ENCODE measurements at places on chromosomes 4 and X. TPM values are rescaled to one million over a fixed set of nuclear protein-coding genes. Genes with fewer than 3 reads are reported as not detected.
A peak's percentile ranks its signal among the peaks of the same experiment; 100 is the strongest.

Gene NAP1L5
- total RNA-seq: 5.2 TPM

Gene KIAA1210
- total RNA-seq: not detected

Gene FABP2
- not detected for total RNA-seq

Gene GPR119
- not detected for total RNA-seq

Gene EMCN
- total RNA-seq: 66.4 TPM

DNA sequence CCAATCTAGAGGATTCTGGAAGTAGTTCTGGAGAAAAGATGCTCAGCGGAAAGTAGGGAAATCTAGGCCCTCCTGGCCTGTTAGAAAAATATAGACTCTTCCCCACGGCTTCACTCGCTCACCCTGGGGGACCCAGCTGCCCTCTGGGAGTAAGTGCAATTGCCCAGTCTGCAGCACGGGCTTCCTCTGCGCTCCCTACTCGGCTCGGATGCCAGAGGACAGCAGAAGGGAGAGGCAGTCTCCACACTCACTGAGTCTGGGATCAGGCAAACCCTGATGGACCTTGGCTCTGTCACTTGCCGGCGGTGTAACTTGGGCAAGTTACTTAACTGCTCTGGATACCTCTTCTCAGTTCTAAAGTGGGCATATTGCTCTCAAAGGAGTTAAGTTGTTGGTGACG is 2.1 kb downstream of the SHISA3 start:
- peak overlapping the region; percentile 47 for H3K4me3 ChIP-seq
- peaks cover 4% of the 10 kb centered on the region for H3K27me3 ChIP-seq
- no peak for DNase-seq
- H3K4me1 ChIP-seq: no peaks in the 10 kb centered on the region

DNA sequence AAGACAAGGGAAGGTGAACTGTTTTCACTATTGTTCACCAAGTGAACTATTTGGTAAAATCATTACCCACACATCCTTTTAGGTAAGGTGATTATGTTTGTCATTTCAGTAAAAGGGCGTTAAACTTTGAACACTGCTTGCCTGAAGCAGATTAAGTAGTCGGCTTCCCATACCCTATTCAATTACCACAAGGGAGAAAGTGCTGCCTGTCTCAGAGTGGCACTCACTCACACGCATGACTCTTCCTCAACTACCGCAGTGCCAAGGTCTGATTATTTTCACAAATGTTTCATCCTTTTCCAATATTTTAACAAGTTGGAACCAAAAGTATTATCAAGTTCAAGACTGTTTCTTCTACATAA is 11.0 kb downstream of the VEGFC start:
- peaks cover 4% of the 10 kb centered on the region for H3K4me1 ChIP-seq
- H3K4me3 ChIP-seq: no peak overlapping the region
- no peaks in the 10 kb centered on the region for H3K27me3 ChIP-seq
- no peak for DNase-seq
- no peaks in the 10 kb centered on the region for H3K36me3 ChIP-seq

DNA sequence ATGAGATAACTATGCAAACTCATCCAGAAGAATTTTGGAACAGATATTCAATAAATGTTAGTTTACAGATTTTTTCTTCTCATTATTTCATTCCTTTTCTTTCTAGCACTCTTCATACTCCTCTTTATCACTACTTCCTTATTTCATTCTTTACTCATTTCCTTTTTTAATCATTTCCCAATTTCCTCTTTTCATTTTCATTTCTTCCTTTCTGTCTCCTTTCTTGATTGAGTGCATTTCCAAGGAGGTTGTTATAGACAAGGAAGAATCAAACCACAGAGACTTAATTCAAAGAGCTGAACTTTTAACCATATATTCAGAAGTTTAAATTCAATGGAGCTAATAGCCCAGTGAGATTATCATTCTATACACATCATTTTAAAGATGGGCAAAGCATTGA is 600.7 kb downstream of the ARAP2 start:
- H3K4me1 ChIP-seq: no peaks in the 10 kb centered on the region

GRCh38 chrX:98371994-98372393 is 1488.3 kb downstream of the RPA4 start:
- H3K4me1 ChIP-seq: no peaks in the 10 kb centered on the region
- no peaks in the 10 kb centered on the region for H3K27me3 ChIP-seq
- no peaks in the 10 kb centered on the region for H3K36me3 ChIP-seq
- no peak overlapping the region for H3K27ac ChIP-seq

GRCh38 chr4:10098780-10099160 is 17.8 kb downstream of the WDR1 start:
- H3K4me3 ChIP-seq: no peak overlapping the region
- peaks cover 92% of the 10 kb centered on the region for H3K36me3 ChIP-seq
- H3K27ac ChIP-seq: peak overlapping the region; percentile 97
- no peak for DNase-seq
- H3K4me1 ChIP-seq: peaks cover 100% of the 10 kb centered on the region
- H3K27me3 ChIP-seq: no peaks in the 10 kb centered on the region

DNA sequence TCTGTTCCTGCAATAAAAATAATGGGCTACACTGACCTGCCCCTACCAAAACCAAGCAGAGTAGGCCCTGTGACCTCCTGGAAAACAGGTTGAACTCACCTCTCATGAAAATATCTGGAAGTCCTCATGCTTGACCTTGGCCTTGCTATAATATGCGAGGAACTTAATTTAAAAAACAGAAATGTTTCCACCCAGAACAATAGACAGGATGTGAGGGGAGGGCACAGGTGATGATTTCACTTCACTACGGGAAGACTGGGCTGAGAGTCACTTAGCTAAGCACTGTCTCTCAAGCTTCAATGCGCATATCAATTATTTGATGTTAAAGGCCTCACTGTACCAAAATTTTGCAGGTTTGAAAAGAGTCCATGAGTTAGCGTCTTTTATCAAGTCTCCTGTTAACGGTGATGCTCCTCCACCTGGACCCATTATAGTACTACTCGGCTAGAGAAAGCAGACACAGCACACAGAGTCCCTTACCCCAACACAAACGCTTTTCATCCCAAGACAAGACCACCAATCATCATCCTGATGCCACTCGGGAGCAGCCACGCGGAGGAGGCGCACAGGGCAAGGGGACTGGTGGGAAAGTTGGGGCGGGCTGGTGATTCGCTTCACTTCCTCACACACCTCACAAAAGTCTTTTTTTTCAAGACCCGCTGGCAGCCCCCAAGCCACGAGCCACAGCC is 25.9 kb downstream of the ZNF721 start:
- no peak for DNase-seq
- H3K36me3 ChIP-seq: peaks cover 31% of the 10 kb centered on the region
- H3K4me3 ChIP-seq: peak overlapping the region; percentile 96
- H3K27me3 ChIP-seq: no peaks in the 10 kb centered on the region
- H3K4me1 ChIP-seq: no peaks in the 10 kb centered on the region

- H3K36me3 ChIP-seq: no peaks in the 10 kb centered on the region
- no peak for DNase-seq
- H3K27ac ChIP-seq: no peak overlapping the region
- H3K4me3 ChIP-seq: no peak overlapping the region
Measured at GRCh38 chr4:10461850-10462400, 4.7 kb upstream of the ZNF518B start.

DNA sequence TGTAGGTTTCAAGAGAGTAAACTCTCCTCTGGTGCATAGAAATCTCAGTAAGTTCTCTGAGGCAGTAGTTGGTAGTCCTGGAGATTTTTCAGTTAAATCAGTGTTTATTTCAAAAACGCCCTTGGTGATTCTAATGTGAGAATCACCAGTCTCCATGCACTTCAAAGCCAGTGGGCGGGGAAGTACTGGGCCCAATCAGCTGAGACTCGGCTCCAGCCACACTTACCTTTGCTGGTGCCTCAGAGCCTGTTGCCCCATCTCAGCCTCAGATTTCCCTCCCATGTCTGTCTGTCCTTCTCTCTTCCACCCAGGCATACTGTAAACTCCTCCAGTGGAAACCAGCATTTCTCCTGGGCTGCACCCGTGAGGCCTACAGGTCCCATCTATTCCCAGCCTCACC is 7.4 kb upstream of the MGST2 start:
- no peak overlapping the region for H3K27ac ChIP-seq
- DNase-seq: no peak
- no peaks in the 10 kb centered on the region for H3K4me1 ChIP-seq

DNA sequence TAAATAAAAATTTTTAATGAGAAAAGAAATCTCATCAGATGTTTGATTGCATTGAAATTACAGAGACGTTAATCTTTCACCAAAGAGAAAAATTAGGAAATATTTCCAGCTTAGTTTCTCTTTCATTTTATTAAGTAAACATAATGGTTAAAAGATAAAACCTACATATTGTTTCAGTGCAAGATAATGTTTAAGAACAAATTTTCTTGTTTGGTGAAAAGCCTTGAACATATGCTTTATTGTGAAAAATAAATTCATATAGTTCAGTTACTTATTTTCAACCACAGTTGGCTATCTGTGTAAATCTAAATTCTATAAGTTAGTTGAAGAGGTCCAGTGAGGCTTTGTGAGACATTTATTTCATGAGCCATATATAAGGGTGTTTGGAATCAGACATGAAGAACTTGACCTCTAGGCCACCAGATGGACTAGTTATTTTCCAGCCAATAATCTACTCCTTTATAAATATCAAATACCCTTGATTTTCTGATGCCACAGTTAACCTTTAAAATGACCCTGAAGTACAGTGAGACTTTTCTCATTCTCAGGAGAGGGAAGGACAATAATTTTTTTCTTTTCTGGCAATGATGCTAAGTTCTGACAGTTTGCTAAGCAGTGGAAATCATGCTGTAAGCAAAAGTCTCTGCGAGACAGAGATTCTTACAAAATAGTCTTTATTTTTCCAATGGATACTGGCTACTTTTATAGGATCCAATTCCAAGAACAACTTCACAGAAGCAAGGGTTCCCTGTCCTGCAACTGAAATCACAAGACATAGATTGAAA is 2.5 kb downstream of the ARSJ start:
- peaks cover 14% of the 10 kb centered on the region for H3K4me1 ChIP-seq
- H3K27me3 ChIP-seq: no peaks in the 10 kb centered on the region
- peak overlapping the region; percentile 2 for H3K27ac ChIP-seq
- no peak for DNase-seq

DNA sequence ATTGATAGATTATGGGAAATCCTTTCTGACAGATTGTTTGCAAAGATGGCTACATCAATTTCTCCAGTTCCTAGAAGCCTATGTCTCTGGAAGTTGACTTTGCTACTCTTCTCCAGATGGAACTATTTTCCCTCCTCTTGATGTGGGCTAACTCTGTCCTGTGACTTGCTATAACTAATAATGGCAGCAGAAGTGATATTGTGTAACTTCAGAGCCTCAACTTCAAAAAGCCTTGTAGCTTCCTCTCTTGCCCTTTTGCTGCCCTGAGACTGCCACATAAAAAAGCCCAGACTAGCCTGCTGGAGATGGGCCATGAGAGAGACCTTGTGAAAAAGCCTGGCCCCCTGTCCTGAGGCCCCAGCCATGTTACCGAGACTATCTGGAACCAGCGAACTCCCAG is 210.7 kb upstream of the SLC7A11 start:
- no peak for DNase-seq
- no peaks in the 10 kb centered on the region for H3K4me1 ChIP-seq
- no peak overlapping the region for H3K27ac ChIP-seq
- no peak overlapping the region for H3K4me3 ChIP-seq
- H3K27me3 ChIP-seq: no peaks in the 10 kb centered on the region

GRCh38 chr4:87118421-87118820 is 102.0 kb downstream of the KLHL8 start:
- H3K36me3 ChIP-seq: peaks cover 26% of the 10 kb centered on the region
- H3K27me3 ChIP-seq: no peaks in the 10 kb centered on the region
- DNase-seq: no peak

DNA sequence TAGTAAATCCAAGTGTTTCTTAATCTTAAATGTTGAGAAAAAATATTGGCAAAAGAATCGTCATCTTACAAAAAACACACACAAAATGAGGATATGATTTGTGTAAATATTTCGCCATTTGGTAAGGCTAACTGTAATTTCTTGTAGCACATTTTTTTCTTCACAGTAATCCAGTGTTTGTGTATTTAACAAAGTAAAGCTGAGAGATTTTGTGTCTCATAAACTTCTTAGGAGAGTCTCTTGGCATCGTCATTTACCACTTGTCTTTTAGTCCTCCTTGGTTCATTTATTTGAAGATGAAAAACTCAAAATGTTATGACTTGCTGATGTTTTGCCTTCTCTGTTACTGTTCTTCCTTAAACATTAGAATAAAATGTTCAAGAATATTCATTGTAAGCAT is 326.7 kb upstream of the PITX2 start:
- no peaks in the 10 kb centered on the region for H3K36me3 ChIP-seq
- no peaks in the 10 kb centered on the region for H3K4me1 ChIP-seq
- no peak overlapping the region for H3K27ac ChIP-seq
- no peak overlapping the region for H3K4me3 ChIP-seq
- no peak for DNase-seq
- no peaks in the 10 kb centered on the region for H3K27me3 ChIP-seq

DNA sequence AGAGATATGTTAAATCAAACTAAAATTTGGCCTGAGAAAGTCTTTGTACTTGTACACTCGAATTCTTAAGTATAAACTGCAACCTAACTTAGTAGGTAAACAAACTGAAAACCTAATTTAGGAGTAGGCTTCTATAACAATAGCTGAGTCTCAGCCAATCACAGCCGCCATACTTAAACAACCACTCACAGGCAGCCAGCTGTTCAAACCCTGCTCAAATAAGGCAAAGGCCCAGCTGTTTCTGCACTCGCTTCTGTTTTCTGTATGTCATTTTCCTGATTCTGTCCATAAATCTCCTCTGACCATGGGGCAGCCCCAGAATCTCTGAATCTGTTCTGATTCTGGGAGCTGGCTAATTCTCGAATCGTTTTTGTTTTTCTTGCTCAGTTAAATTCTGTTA is 7.8 kb upstream of the PLS3 start:
- H3K4me1 ChIP-seq: no peaks in the 10 kb centered on the region
- no peak overlapping the region for H3K27ac ChIP-seq
- H3K36me3 ChIP-seq: no peaks in the 10 kb centered on the region
- H3K27me3 ChIP-seq: no peaks in the 10 kb centered on the region
- no peak overlapping the region for H3K4me3 ChIP-seq
- DNase-seq: no peak

DNA sequence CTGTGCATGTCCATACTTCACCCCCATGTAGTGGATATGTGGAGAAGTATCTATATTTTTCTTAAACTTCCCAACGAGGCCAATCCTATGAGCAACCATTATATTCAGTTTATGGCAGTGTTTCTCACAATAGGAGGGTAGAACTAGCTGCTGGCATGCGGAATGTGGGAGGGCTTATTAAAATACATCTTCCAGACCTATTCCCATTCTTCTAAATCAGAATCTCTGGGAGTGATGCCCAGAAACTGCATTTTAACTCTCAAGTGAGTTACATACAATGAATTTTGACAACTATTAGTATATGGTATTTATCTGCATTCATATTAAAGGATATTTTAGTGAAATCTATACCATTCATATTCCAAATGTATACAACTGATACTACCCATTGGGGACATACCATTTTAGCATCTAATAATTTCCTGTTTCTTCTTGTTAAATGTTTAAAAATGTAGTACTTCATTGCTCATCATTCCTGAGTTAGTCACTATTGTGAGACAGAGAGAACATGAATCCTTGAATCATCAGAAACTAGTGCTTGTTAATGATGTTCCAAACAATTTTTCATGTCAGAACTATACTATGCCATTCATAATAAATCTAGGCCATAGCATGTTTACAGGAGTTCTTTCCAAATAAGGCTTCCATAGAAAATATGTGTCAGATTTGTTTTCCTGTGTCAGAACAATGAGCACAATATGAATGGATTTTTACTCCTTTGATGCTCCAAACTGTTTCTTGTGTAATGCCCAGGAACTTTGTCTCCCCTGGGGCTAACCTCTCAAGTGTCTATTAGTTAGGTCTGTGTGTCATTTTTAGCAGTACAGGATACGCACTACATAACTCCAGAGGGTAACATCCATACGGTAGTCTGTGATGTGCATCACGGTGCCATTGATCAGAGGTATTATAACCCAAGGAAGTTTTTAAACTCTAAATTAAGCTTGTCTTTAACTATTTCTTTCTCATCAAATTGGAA is 198.8 kb upstream of the BMP3 start:
- no peaks in the 10 kb centered on the region for H3K27me3 ChIP-seq
- no peak for DNase-seq
- no peaks in the 10 kb centered on the region for H3K36me3 ChIP-seq
- H3K4me1 ChIP-seq: no peaks in the 10 kb centered on the region
- H3K27ac ChIP-seq: no peak overlapping the region

Measured in right atrium auricular region (tissue), 2 donors.